Stimulated activated CD4-positive, alpha-beta T cell treated with anti-CD3 and anti-CD28 coated beads, Interleukin-1b, Interleukin-23, amount 100 ng/mL, for 24 hours (primary cell): ENCODE measurements at places on chromosomes 7 and 10.
A peak's percentile ranks its signal among the peaks of the same experiment; 100 is the strongest.

DNA sequence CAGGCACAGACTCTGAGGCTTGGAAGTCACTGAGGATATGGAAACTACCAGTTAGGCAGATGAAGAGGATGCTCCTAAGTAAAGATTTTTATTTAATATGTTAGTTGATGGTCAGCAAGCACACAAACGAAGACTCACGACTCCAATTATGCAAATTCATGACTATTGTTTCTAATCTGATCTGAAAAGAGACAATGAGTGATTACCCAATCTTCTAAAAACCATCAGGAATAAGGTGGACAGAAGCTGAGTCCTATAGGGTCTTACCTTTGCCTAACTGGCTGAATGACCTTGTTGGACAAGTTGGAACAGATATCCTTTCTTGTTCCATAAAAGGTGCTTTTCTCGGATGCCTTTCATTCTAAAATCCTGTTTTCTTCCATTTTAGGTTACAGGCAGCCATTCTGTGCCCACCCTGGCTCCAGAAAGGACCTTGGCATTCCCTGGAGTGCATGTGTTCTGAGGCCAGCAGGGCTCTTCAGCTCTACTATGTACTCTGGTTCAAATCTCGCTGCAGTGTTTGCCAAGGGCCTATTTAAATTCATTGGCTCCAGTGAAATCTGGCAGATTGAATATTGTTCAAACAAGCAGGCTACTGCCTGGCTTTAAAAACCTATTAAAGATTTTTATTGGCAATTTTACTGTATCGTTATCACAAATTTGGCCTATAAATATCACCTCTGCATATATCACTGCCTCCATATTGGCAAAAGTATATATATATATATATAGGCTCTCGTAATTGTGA is 77.5 kb downstream of the SLC25A13 start:
- no peak for DNase-seq

DNA sequence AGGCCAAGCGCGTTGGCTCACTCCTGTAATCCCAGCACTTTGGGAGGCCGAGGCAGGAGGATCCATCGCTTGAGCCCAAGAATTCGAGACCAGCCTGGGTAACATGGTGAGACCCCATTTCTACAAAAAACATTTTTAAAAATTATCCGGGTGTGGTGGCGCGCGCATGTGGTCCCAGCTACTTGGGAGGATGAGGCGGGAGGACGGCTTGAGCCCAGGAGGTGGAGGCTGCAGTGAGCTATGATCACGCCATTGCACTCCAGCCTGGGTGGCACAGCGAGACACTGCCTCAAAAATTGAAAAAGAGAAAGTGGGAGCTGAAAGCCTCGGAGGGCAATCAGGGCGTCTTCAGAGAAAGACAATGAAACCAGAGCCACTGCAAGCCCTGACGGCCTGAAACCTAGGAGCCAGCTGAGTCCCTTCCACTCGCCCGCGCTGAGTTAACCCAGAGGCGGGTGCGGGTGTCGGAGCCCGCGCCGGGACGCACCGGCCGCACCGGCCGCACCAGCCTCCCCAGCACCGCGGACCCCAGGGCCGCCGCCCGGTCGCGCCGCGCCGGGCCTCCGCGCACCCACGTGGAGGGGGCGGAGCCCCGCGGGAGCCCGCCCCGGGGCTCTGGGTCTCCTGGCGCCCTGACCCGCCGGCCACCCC is 22.4 kb downstream of the ZFAND2A start:
- DNase-seq: no peak

DNA sequence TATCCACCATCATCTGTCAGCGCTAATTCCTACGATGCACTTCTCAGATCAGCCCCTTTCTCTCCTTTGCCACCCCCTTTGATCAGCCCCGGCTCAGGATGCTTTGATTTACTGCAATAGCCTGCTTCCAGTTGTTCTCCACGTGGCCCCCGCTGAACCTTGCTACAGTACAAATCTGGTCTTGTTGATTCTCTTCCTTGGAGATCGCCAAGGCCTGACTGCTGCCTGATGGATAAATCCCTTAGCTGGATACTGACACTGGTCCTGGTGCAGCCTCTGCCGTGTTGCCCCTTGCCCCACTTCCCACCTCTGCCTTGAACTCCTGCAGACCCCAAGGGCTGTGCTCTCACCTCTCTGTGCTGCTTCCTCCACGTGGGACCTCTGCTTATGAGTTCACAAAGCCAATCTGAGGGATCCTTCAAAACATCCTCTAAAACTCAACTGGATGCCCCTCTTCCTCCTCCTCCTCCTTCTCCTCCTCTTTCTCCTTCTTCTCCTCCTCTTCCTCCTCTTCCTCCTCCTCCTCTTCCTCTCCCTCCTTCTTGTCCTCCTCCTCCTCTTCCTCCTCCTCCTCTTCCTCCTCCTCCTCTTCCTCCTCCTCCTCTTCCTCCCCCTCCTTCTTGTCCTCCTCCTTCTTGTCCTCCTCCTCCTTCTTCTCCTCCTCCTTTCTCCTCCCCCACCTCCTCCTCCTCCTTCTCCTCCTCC is 15.3 kb downstream of the PLXNA4 start:
- DNase-seq: no peak

DNA sequence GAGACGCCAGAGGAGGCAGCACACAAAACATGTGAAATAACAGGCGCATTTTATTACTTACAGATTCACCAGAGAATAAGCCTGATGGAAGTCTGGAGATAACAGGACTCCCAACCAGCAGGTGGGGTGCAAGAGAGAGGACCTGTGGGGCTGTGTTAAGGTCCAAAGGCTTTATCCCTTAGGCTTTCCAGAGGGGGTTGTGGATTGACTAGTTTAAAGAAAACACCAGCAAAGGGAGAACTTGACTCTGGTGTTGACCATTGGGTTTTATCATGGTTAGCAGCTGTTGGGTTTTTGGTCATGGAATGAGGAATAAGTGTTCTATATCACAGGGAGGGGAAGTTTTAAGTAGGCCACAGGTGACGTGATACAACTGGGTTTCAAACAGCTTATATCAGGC is 1.6 kb upstream of the CRPPA start:
- DNase-seq: no peak

GRCh38 chr10:75407713-75408508 is 6.3 kb upstream of the ZNF503 start:
- no peak for DNase-seq

- no peak for DNase-seq
These were observed 9.1 kb downstream of the SSMEM1 start for GRCh38 chr7:130216750-130217149.

- DNase-seq: no peak
These were observed 198.6 kb downstream of the TRIL start for GRCh38 chr7:28759475-28759971.

- no peak for DNase-seq
These were observed 27.9 kb downstream of the CNNM2 start for GRCh38 chr10:102945962-102946361.

DNA sequence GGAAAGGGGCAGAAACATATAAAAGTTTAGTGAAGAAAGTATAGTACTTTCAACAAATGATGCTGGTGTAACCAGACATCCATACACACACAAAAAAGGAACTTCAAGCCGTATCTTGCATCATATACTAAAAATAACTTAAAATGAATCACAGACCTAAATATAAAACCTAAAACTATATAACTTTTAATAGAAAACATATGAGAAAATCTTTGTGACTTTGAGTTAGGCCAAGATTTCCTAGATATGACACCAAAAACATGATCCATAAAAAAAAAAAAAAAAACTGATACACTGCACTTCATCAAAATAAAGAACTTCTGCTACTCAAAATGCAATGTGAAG is 40.9 kb downstream of the NUDCD3 start:
- DNase-seq: no peak

DNA sequence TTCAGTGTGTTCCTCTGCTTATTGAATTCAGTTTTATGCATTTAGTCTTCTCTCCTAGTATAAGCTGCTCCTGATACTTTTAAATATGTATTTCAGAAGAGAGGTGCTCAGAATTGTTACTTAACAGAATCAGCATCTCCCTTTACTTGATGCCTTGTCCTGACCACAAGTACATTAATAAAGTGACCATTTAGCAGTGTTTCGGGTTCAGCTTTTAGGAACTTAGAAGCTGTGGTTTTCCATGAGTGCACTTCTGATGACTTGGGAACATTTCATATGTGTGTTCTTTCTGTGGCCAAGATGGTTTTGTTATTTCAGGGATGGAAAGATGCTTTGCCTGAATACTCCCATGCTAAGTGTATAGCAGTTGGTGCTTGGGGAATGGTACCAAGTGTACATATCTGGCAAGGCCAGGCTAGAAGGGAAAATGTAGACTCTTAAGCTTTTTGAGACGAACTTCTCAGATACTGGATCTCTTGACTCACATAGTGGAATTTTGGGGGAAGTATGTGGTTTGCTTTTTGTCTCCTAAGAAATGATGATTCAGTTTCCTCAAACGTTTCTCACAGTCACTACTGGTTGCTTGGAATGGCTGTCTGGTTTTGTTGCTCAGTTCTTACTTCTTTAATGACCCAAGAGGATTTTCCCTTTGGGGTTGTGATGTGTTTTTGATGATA is 17.2 kb downstream of the SGPL1 start:
- DNase-seq: no peak

DNA sequence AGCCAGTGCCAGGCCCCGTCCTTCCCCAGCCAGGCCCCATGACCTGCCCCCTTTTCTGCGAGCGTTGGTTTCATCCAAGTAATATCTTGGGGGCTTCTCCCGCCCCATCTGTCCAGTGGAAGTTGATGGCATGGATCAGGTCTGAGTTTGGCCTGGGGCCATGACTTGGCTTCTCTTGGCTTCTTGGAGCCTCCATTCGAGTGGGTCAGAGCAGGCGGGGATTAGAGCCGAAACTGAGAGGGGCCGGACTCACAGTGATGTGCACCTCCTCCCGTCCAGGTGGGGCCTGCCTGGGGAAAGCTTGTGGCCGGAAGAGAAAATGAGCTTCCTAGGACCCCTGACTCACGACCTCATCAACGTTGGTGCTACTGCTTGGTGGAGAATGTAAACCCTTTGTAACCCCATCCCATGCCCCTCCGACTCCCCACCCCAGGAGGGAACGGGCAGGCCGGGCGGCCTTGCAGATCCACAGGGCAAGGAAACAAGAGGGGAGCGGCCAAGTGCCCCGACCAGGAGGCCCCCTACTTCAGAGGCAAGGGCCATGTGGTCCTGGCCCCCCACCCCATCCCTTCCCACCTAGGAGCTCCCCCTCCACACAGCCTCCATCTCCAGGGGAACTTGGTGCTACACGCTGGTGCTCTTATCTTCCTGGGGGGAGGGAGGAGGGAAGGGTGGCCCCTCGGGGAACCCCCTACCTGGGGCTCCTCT is 15.1 kb upstream of the LIMK1 start:
- no peak for DNase-seq

- DNase-seq: no peak
These were observed 4.0 kb downstream of the PDAP1 start for GRCh38 chr7:99404235-99404976.

GRCh38 chr7:85322252-85322651 is 135.4 kb upstream of the SEMA3D start:
- DNase-seq: no peak

- peak; percentile 26 for DNase-seq
These were observed 302.5 kb upstream of the GALNT17 start for GRCh38 chr7:70829221-70830059.

DNA sequence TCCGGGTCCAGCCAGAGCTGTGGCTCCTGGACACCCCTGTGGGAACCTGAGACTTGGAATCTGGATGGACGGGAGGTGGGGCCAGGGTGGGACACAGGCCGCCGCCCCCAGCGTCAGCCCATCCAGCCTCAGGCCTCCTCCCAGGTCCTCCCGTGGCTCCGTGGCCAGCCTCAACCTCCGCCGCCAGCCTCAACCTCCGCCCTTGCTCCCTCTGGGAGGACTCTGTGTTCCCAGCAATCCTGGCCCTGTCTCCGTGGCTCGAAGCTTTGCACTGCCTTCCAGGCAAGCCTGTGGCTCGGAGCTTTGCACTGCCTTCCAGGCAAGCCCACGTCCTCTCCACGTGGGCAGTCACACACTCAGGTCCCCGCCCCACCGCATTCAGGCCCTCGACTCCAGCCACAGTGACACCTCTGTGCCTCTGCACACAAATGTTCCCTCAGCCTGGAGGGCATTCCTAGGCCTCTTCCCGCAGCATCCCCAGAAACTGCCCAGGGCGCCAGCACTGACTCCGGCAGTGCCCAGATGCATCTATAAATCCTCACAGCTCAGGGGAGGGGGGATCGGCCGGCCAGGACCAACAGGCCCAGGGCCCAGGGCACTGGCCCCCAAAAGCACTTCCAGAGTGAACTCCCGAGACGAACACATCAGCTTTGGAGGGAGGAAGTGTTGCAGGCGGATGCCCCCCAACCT is 44.7 kb upstream of the PDGFA start:
- no peak for DNase-seq

- DNase-seq: no peak
These were observed 121.5 kb downstream of the ITIH5 start for GRCh38 chr10:7545261-7545660.

- DNase-seq: no peak
These were observed 50.7 kb upstream of the SVIL start for GRCh38 chr10:29685506-29685905.

DNA sequence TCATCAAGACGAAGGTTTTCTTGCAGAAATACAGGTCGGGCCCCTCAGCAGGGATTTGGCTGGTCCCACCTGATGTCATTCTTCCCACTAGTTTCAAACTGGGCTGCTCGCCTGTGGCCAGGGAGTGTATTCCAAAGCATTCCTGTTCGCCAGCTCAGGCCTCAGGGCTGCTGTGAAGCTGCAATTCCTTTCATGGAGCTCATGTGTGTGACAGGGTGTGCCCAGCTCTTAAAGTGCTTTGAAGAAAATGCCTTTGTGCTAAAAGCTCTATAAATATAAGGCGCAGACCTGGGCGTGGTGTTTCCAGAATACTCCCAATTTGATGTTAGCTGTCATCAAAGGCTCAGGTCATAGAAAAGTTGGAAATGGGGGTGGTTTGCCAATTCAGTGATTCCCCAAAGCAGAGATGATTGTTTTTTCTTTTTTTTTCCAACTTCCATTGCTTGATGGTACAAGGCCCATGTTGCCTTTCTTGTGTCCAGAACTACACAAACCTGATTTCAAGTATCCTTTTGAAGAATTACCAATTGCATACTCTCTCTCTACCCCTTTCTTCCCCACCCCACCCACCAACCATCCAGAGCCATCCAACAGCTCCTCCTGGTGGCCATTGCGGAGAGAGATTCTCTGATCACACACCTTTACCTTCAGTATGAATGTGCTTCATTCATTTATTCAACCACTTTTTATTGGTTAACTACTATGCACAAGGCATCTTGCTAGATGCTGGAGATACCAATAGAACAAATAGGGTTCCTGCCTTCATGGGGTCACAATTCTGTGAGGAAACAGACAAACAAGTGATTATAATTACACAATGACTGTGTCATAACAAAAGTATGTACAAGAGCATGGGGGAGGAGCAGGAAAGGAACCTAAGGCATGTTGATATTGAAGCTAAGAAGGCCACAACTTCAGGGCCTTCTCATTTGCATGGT is 297.3 kb upstream of the LYZL1 start:
- peak; percentile 9 for DNase-seq

- DNase-seq: no peak
These were observed 114.2 kb downstream of the PPP1R3A start for GRCh38 chr7:113804475-113805095.

DNA sequence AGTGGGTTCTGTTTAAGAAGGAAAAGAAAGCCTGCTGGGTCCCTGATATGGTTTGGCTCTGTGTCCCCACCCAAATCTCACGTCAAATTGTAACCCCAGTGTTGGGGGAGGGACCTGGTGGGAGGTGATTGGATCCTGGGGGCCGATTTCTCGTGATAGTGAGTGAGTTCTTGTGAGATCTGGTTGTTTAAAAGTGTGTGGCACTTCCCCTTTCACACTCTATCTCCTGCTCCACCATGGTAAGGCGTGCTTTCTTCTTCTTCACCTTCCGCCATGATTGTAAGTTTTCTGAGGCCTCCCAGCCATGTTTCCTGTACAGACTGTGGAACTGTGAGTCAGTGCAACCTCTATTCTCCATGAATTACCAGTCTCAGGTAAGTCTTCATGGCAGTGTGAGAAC is 42.6 kb downstream of the INPP5A start:
- DNase-seq: no peak
